GM23248 (cell line): ENCODE measurements at places on chromosomes 1 and 21.
A peak's percentile ranks its signal among the peaks of the same experiment; 100 is the strongest.

- DNase-seq: peak; percentile 29
These were observed 1.0 kb downstream of the S100A4 start for GRCh38 chr1:153544453-153545066.

DNA sequence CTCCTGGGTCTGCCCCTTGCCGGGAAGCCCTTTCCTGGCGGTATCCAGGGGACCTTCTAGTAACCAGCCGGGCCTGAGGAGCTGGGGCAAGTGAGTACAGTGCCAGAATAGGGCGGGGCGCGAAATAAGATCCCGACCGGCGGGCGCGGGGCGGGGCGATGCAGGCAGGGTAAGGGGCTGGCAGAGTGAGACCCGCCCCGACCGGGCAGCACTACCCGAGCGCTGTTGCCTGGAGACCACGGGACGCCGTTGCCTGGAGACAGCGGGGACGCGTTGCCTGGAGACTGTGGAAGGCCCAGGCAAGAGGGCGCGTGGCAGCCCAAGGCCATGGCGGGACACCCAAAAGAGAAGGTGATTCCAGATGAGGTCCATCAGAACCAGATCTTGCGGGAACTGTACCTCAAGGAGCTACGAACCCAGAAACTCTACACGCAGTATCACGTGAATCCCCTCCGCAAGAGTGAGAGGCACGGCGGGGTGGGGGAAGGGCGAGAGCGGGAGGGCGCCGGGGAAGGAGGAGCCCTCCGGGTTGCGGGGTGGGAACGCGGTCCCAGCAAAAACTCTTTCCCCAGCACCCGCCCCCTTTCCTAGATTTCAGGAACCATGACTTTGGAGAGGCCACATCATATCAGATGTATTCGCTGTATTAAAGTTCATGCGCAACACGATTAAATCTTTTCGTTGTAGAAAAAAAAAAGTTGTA is 24.3 kb downstream of the EBNA1BP2 start:
- DNase-seq: peak; percentile 65

- no peak for DNase-seq
These were observed 49.7 kb upstream of the TSNAX start for GRCh38 chr1:231478811-231479210.

GRCh38 chr1:21605964-21606705 is 63.0 kb downstream of the RAP1GAP start:
- no peak for DNase-seq

GRCh38 chr1:151056149-151056548 is 3.3 kb downstream of the CDC42SE1 start:
- DNase-seq: peak; percentile 28

GRCh38 chr1:231694465-231695077 is 68.0 kb downstream of the DISC1 start:
- no peak for DNase-seq

DNA sequence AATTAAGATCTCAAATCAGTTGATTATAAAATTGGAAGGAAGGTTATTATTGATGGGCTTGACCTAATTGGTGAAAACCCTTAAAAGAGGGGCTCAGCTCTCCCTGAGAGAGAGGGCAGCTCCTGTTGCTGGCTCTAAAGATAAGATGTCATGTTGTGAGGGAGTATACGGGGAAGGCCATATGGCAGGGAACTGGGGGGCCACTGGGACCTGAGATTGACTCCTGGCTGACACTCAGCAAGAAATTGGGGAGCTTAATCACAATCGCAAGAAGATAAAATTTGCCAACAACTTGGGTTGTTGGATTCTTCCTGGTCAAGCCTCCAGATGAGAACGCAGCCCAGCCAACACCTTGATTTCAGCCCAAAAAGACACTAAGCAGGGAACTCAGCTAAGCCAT is 69.7 kb upstream of the KCNJ6 start:
- DNase-seq: no peak

DNA sequence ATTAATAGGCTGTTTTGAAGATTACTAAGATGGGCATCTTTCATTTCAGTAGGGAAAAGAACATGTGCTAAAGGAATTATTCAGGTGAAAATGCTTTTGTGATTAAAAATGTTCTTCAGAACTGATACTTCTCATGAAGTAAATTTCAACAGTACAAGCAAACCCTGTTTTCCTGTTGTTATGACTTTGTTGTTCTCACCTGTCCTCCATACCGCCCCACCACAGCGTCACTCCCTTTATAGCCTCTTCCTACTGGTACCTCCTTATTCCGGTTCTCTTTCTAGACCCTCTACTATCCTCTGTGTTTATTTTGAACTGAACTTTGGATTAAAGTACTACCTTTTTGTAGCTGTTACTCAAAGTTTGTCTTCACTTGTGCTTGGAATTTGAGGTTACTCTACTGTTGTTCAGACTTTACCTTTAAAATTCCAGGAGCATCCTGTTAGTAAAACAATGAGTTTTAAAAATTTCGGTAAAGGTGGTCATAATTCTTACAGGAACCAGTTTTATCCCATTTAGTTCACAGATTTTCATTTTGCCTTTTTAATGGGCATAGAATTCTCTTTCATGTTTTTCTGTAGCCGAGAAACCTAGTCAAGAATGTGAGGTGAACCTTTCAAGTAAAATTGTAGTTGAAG is 10.9 kb downstream of the CNST start:
- DNase-seq: no peak

DNA sequence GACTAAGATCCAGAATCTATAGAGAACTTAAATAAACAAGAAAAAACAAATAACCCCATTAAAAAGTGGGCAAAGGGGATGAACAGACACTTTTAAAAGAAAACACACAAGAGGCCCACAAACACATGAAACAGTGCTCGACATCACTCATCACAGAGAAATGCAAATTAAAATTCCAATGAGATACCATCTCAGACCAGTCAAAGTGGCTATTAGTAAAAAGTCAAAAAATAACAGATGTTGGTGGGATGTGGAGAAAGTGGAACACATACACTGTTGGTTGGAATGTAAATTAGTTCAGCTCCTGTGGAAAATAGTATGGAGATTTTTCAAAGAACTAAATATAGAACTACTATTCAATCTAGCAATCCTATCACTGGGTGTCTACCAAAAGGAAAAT is 143.1 kb downstream of the IFI44 start:
- DNase-seq: no peak

DNA sequence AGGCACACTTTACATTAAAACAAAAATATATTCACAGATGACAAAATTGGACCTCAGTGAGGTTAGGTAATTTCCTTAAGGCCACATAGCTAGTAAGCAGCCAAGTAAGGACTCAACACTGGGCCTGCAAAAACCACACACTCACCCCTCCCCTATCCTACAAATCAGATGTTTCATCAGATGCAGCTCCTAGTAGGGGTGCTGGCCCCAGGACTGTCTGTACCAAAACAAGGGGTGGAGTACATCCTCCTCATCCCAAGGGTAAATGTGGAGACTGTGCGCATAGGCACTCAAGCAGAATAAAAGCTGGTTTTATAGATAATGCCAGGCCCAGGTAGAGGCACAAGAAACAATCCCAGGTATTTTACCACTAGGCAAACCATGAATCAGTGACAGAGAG is 25.7 kb downstream of the URB1 start:
- DNase-seq: peak; percentile 25

DNA sequence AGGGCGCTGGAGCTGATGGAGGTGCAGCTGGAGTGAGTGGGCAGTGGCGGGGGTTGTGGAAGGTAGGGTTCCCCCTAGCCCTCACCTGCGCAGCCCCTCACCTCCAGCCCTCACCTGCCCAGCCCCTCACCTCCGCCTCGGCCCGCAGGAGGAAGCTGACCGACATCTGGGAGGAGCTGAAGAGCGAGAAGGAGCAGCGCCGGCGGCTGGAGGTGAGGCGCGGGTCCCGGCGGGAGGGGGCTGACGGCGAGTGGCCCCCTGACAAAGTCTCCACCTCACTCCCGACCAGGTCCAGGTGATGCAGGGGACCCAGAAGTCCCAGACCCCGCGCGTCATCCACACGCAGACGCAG is 2.7 kb downstream of the EVA1B start:
- no peak for DNase-seq

- no peak for DNase-seq
These were observed 55.8 kb downstream of the VANGL1 start for GRCh38 chr1:115697619-115698018.

- peak; percentile 29 for DNase-seq
These were observed 7.0 kb downstream of the NOL9 start for GRCh38 chr1:6547301-6547700.

DNA sequence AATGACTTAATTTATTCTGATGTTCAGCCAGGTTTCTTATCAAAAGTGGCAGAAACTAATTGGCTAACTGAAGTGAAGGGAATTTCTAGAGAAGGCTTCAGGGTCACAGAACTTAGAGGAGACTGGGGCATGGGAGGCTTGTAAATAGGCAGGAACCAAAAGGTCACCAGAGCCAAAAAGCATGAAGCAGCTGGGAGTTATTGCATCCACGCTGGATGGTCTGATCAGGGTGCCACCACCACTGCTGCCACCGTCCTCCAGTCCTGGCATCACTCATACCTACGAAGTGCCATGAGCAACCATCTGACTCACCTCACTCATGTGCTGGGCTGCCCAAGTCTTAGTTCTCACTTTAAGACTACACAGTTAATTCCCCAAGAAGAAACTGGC is 82.5 kb upstream of the DPH5 start:
- no peak for DNase-seq
